ENCODE measurements at places on chromosomes 5 and 9. TPM values are rescaled to one million over a fixed set of nuclear protein-coding genes. Genes with fewer than 3 reads are reported as not detected.

GRCh38 chr5:102910240-102911226 lies 155.4 kb downstream of the PAM start:
- H3K4me3 ChIP-seq, result peak overlapping the region; percentile 19
- H3K4me1 ChIP-seq, result peaks cover 34% of the 10 kb centered on the region
- H3K27me3 ChIP-seq, result no peaks in the 10 kb centered on the region
- DNase-seq, result peak; percentile 81

- no peak for DNase-seq
- no peaks in the 10 kb centered on the region for H3K27me3 ChIP-seq
- no peak overlapping the region for H3K27ac ChIP-seq
- no peaks in the 10 kb centered on the region for H3K36me3 ChIP-seq
- H3K4me1 ChIP-seq, result no peaks in the 10 kb centered on the region
Measured at GRCh38 chr9:121826711-121827110, 175.3 kb downstream of the DAB2IP start.

DNA sequence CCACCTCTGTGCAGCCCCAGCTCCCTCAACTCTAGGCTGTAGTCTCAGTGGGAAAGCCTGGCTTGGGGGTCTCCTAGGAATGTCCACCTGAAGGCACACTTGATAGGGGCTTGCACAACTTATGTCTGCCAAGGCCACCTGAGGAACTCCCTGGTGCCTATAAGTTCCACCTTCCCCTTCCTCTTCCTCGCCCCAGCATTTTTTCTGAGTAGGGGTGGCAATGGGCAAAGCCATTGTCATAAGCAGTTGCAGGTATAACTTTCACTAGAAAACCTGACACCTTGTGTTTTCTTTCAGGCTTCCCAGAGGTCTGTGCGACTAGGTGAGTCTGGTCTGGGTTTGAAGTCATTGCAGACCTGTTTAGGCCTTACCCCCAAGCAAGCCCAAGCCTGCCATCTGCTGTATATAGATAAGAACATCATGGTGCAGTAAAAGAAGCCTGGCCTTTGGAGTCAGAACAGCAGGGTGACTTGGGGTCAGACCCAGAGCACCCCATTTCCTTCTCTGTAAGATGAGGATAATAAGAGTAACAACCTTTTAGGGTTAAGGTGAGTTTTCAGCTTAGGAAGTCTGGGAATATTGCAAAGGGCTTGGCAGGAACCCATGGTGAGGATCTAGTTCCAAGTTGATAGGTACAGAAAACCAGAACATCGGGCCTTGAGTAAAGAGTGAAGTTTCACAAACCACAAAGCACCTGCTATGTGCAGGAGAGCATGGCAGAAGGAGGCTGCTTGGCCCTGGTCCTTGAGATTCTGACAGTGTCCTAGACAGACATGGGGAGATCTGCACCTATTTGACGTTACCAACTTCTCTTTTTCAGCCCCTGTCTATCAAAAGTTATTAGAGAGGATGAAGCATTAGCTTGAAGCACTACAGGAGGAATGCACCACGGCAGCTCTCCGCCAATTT lies 33.8 kb downstream of the TGFBI start:
- H3K27ac ChIP-seq, result peak overlapping the region; percentile 92
- DNase-seq, result peak; percentile 69
- H3K4me3 ChIP-seq, result no peak overlapping the region
- H3K36me3 ChIP-seq, result peaks cover 65% of the 10 kb centered on the region

- DNase-seq, result no peak
- no peak overlapping the region for H3K27ac ChIP-seq
- no peaks in the 10 kb centered on the region for H3K27me3 ChIP-seq
- H3K36me3 ChIP-seq, result peaks cover 5% of the 10 kb centered on the region
Measured at GRCh38 chr9:125586172-125586511, 120.9 kb downstream of the MAPKAP1 start.

- no peak overlapping the region for H3K4me3 ChIP-seq
- peaks cover 30% of the 10 kb centered on the region for H3K4me1 ChIP-seq
- no peak overlapping the region for H3K27ac ChIP-seq
- no peak for DNase-seq
- no peaks in the 10 kb centered on the region for H3K36me3 ChIP-seq
- H3K27me3 ChIP-seq, result no peaks in the 10 kb centered on the region
Measured at GRCh38 chr9:115628426-115628825, 510.5 kb upstream of the TNC start.

DNA sequence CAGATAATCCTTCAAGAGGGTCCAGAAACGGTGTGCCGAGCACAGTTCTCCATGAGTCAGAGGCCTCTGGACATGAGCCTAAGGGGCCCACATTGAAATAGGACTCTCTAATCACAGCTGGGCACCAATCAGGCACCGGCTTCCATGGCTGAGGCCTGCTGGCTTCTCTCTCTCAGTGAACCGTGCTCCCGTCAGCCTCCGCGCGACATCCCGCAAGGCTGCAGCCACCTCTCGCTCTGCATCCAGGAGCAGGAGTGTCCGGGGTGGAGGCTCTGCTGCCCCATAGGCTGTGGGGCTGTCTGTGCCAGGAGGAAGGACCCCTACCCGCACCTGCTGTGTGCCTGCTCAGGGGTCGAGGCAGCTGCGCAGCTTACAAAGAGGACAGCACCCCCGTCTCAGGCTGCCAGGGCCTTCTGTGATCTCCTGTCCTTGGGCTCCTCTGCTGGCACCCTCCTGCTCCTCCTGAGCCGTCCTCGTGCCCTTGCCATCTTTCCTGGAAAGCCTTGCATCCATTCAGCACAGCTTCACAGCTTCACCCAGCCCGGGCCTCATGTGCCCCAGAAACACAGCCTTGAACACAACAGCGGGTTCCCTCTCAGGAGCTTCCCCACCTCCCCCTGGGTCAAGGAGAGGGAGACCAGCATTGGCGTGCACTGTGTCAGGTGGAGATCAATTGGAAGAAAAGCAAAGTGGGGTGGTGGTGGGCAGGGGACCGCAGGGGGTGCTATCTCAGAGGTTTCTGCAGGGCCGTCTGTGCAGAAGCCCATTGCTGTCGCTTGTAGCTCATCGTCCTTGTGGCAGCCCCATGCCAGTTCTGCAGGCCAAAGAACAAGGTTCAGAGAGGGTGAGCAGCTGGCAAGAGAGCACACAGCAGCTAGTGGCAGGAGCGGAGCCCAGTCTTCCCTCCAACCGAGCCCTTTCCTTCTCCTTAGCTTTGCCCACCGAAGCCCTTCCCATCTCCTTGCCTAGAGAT lies 22.8 kb upstream of the FCN1 start:
- DNase-seq, result no peak
- H3K36me3 ChIP-seq, result no peaks in the 10 kb centered on the region
- H3K4me3 ChIP-seq, result no peak overlapping the region
- H3K4me1 ChIP-seq, result no peaks in the 10 kb centered on the region
- peaks cover 43% of the 10 kb centered on the region for H3K27me3 ChIP-seq

DNA sequence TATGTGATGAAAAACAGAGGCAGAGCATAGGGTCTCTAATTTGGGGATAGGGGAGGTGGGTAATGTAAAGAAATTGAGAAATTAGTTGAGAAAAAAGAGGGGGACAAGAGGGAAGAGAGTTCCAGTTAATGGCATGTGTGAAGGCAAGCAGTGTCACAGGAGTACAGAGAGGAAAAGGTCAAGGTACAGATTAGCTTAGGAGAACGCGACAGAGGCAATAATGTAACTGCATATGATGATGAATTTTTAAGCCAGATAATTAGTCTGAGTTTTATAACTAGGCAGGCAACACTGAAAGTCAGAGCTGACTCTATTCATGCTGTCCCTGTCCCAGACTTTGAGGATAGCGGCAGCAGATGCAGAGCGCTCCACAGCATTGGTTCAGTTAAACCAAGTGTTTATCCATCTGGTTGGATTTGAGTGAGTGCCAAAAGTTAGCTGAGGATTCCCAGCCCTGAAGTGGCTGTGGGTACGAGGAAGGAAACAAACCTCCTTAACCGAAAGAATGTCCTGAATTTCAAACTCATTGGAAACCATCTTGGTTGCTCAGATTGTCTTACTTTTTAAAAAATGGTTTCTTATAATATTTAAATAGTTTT lies 315.2 kb downstream of the ARHGAP26 start:
- H3K4me1 ChIP-seq, result peaks cover 11% of the 10 kb centered on the region
- no peak for DNase-seq
- H3K27me3 ChIP-seq, result no peaks in the 10 kb centered on the region
- H3K36me3 ChIP-seq, result no peaks in the 10 kb centered on the region

DNA sequence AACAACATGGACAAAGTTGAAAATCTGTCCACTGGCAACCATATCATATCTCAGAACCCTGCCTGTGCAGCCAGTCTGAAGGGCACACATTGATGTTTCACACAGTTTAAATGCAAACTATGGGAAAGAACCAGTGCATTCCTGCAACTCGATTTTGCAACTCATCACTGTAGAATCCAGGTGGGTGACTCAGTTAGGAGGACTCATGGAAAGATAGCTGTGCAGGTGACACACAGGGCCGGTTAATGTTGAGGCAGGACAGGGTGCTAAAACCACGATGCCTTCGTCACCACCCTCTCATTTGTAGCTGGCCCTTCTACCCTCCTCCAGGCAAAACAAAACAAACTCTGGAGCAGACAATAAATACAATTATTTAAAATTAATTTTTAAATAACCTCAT lies 62.8 kb downstream of the TLE1 start:
- no peaks in the 10 kb centered on the region for H3K27me3 ChIP-seq
- no peak overlapping the region for H3K27ac ChIP-seq
- no peaks in the 10 kb centered on the region for H3K36me3 ChIP-seq
- no peak overlapping the region for H3K4me3 ChIP-seq

- peaks cover 22% of the 10 kb centered on the region for H3K4me1 ChIP-seq
- no peak overlapping the region for H3K27ac ChIP-seq
- H3K4me3 ChIP-seq, result no peak overlapping the region
Measured at GRCh38 chr5:31119938-31120641, 73.4 kb upstream of the CDH6 start.

DNA sequence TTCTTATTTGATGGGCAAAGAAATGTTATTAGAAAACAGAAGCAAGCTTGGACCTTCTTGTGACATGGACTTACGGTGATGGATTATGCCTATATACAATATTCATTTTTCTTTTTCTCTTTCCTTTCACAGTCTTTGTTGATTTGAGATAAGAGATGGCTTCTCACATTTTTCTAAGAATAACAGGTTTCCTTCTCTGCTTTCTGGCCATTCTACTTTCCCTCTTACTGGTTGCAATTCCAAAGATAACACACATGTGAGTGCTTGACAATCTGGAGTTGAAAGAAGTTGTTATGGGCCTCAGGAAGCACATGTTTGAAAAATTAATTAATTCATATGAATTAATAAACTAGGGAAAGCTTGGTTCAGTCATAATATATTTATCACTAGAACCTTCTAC lies 89.8 kb upstream of the RPS23 start:
- no peak overlapping the region for H3K4me3 ChIP-seq
- no peaks in the 10 kb centered on the region for H3K36me3 ChIP-seq
- peaks cover 17% of the 10 kb centered on the region for H3K4me1 ChIP-seq
- no peak for DNase-seq

DNA sequence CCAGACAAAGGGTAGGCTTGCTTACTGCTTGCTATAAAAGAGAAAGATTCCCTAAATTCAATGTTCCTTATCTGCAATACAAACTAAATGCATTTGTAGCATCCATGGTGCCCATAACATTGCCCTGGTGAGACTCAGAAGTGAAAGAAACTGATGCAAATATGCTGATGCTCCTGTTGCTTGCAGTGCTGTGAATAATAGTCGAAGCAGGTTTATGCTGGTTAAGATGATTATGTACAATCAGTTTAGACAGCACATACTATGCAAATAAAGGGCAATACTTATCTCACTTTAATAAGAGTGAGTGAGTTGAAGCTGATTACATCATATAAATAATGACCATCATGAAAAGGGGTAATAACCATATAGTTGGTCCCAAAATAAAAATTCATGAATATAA lies 215.5 kb downstream of the SNCAIP start:
- DNase-seq, result no peak
- H3K27ac ChIP-seq, result no peak overlapping the region
- H3K27me3 ChIP-seq, result no peaks in the 10 kb centered on the region
- H3K4me1 ChIP-seq, result no peaks in the 10 kb centered on the region
- H3K36me3 ChIP-seq, result no peaks in the 10 kb centered on the region

DNA sequence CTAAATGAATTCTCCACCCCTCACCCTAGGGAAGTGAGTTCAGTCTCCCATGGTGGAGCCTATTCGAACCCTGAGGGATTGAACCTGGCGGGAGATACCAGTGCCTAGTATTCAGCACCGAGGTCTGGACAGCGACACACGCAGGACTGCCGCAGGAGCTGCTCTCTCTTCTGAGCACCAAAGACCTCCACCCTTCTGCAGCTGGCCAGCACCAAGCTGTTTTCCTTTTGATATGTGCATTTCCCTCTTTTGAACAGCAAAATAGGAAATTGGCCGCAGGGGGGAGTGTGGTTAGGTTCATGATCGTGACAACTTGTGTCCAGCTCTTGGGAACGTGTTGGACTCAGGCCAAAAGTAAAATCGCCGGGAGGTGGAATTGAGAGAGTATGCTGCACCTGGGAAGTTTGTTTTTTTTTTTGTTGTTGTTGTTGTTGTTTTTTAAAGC lies 1.2 kb upstream of the PCSK1 start:
- H3K27me3 ChIP-seq, result peaks cover 24% of the 10 kb centered on the region
- peak; percentile 84 for DNase-seq
- H3K36me3 ChIP-seq, result no peaks in the 10 kb centered on the region
- H3K4me3 ChIP-seq, result no peak overlapping the region
- H3K27ac ChIP-seq, result no peak overlapping the region

GRCh38 chr5:79901631-79902030 lies 89.4 kb downstream of the MTX3 start:
- H3K27me3 ChIP-seq, result no peaks in the 10 kb centered on the region
- no peaks in the 10 kb centered on the region for H3K4me1 ChIP-seq
- no peaks in the 10 kb centered on the region for H3K36me3 ChIP-seq
- H3K27ac ChIP-seq, result no peak overlapping the region
- H3K4me3 ChIP-seq, result no peak overlapping the region

- H3K36me3 ChIP-seq, result no peaks in the 10 kb centered on the region
- H3K27me3 ChIP-seq, result no peaks in the 10 kb centered on the region
- H3K27ac ChIP-seq, result no peak overlapping the region
- DNase-seq, result peak; percentile 38
- H3K4me1 ChIP-seq, result peaks cover 45% of the 10 kb centered on the region
Measured at GRCh38 chr9:125536776-125537175, 170.2 kb downstream of the MAPKAP1 start.

DNA sequence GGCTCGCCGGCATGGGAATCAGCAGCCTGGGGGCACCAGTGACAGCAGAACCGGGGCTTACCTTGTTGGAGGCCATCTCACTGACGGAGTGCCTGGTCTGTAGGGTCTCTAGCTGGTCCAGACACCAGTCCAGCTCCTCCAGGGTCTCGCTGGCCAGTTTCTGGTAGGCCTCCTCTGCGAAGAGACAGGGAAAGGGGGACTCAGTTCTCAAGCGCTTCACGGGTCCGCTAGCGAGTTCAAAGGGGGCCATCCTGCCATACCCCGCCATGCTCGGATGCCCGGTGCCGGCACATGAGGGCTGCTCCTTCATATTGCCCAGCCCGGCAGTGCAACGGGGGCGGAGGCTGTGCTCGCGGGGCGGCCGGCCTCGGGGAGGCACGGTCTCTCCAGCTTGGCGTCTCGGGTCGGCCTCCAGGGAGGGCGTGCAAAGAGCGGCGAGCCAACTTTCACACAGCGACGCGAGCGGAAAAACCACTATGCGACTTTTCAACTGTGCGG lies 456.0 kb downstream of the RAB3C start:
- DNase-seq, result peak; percentile 77
- H3K27ac ChIP-seq, result peak overlapping the region; percentile 19
- peak overlapping the region; percentile 88 for H3K4me3 ChIP-seq
- peaks cover 63% of the 10 kb centered on the region for H3K4me1 ChIP-seq
- H3K36me3 ChIP-seq, result no peaks in the 10 kb centered on the region

RGS3 gene
- polyA plus RNA-seq, result 48.6 TPM

KLHL3 gene
- polyA plus RNA-seq, result 1.7 TPM

RFX3 gene
- 0.80 TPM for polyA plus RNA-seq

UBE2QL1 gene
- polyA plus RNA-seq, result not detected

SOHLH1 gene
- polyA plus RNA-seq, result not detected

TOR4A gene
- 5.0 TPM for polyA plus RNA-seq

SLIT3 gene
- polyA plus RNA-seq, result 98.9 TPM

LCN10 gene
- polyA plus RNA-seq, result not detected

BTNL9 gene
- not detected for polyA plus RNA-seq

GPX8 gene
- 237 TPM for polyA plus RNA-seq
